Activated T-cell treated with anti-CD3 and anti-CD28 coated beads for 1 hour (primary cell): ENCODE measurements at places on chromosomes 3 and 15.
A peak's percentile ranks its signal among the peaks of the same experiment; 100 is the strongest.

DNA sequence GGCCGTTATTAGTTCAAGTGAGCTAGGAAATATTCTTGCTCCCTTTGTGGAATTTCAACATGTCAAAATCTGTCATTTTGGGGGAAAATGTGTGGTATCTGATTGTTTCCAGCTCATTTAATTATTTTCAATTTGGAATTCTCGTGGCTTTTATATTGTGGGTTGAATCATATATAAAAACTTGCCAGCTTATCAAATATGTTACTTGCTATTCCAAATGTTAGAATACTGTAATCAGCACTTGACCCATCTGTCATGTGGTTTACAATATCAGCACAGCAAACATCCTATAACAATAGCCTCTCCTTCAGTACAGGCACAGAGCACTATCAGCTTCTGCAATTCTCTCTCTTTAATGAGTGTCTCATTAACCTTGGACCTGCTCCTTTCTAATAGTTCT lies 130.2 kb upstream of the FEZF2 start:
- no peak for DNase-seq

- no peak for DNase-seq
Measured at GRCh38 chr3:188754267-188754666, 417.5 kb upstream of the TPRG1 start.

DNA sequence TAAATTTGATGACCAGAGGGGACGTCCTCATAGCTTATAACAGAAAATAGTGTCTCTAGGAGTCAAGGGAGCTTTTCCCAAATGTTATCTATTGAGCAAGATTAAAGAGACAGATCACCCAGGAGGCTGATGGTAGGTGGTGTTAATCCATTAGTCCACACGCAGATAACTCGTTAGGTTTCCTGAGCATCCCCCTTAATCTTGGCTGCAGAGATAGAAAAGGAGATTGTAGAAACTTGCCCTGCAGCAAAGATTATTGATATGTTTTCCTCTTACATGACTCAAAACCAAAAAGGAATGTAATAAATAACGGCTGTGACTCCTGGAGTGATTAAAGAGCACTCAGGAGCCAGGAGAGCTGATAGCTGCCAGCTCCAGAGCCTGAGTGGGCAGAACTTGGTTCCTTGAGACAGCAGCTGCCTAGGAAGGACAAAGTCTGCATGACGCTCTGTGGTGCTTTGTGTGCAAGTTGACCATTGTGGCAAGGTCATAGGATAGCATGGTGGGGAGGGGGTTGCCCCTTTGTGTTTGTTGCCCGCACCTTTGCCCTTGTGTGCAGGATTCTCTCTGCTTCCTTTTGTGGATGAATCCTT lies 234.8 kb downstream of the PTPRG start:
- DNase-seq = no peak

DNA sequence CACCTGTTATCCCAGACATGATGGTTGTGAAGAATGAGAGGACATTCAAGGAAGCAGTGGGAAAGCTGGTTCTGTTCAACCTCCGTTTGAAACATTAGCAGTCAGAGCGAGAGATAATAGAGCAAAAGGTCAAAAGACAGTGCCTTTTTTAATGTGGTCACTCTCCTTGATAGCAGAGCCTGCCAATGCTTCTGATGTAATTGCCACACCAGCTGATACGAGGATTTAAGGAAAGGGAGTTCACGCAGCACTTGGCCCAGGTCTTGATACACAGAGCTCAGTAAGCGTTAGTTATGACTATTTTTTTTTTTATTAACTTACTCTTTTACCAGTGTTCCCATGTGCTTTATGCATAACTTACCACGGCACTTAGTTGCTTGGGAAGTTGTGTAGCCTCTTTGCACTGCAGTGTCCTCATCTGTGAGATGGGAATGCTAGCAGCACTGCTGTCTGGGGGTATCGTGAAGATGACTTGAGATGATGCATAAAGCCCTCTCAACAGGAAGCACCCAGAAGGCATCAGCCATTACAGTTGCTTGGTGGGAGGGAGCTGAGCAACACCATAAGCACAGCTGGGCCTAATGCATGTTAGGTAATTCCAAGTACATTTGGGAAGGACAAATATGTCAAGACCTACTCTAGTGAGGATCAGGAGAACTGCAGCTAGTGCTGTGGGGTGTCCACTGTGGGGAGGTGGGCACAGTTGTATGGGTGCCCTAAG lies 123.3 kb upstream of the RASGRP1 start:
- DNase-seq = no peak

DNA sequence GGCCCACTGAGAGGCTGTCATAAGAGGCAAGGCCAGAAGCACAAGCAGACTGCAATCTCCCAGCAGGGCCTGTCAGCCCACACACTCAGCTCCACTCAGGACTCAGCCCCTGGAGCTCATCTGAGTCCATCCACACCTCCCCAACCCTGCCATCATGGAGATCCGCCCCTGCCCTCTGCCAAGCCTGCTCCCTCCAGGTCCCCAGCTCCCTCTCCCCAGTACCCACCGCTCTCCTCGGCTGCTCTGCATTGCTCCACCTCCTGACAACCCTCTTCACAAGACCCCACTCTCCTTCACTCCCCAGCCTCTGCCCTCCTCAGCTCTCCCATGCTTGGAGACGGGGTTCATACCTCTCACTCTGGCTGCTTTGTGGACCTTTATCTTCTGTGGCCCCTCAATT lies 11.1 kb downstream of the POC1A start:
- DNase-seq = no peak

DNA sequence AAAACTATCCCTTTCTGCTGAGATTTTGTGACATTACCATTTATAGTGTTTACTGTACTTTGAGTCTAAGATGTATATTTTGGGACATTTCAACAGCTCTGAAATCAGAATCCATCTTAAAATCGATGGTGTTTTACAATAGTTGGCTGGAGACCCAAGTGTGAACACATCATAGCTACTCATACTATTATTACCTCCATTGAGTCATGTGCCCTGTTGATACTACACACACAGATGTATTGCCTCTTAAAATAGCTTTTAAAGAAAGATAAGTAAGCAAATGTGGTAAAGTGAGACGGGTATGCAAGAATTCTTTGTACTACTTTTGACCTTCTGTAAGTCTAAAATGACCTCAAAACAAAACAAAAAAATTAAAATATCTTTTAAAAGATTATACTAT lies 6.7 kb downstream of the LMOD3 start:
- no peak for DNase-seq

GRCh38 chr3:187051724-187052366 lies 87.5 kb downstream of the RPL39L start:
- no peak for DNase-seq

DNA sequence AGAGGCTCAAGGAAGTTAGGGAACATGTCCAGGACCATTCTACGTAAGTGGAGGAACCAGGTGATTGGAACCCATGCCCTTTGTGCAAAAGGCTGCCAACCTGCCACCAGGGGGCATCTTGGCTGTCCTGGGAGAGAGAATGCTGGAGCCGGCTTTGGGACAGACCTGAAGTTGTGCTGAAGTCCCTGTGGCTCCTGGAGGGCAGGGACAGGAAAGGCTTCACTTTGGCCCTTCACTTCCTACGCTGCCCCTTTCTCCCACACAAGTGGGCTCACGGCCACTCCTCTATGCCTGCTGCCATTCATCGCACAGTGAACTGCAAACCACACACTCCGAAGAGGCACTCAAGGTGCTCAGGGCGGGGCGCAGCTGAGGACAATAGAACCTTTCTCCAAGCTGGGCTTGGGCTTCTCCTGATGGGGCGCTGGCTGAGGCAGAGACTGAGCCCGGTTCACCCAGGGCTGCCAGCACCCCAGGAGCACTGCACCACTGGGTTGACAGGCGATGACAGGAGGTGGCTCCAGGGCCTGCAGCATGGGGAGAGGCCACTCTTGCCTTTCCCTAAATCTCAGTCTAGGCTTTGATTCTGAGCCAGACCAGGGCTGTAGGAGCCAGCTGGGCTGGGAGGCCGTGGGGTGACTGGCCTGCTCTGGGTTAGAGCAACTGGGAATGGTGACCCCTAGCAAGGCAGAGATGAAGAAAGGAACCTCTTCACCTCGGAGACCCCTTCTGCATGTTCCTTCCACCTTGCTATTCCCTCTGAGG lies 8.4 kb downstream of the SHF start:
- peak; percentile 50 for DNase-seq

DNA sequence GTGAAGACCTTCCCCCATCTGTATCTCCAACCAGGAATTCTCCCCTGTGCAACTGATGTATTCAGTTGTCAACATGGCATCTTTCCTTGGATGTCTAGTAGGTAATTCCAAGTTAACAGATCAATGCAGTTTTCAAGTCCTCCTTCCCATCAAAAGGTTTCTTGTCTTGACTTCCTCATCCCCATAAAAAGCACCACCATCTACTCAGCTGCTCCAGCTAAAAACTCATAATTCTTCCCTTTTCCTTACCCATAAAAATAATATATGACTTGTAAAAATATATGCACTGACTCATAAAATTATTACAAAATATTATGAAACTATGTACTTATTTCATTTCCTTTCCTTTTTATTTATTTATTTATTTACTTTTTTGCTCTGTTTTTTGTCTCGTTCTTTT lies 5.0 kb upstream of the CAND2 start:
- no peak for DNase-seq

GRCh38 chr3:185215873-185216606 lies 37.8 kb downstream of the EHHADH start:
- no peak for DNase-seq

GRCh38 chr3:156612903-156613302 lies 58.0 kb upstream of the SSR3 start:
- DNase-seq = no peak

DNA sequence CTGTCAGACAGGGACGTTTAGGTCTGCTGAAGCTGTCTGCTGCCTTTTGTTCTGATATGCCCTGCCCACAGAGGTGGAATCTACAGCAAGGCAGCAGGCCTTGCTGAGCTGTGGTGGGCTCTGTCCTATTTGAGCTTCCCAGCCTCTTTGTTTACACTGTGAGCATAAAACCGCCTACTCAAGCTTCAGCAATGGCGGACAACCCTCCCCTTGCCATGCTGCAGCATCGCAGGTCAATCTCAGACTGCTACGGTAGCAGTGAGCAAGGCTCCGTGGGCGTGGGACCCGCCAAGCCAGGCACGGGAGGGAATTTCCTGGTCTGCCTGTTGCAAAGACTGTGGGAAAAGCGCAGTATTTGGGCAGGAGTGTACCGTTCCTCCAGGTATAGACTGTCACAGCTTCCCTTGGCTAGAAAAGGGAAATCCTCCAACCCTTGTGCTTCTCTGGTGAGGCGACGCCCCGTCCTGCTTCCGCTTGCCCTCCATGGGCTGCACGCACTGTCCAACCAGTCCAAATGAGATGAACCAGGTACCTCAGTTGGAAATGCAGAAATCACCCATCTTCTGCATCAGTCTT lies 71.4 kb downstream of the SPSB4 start:
- DNase-seq = no peak

DNA sequence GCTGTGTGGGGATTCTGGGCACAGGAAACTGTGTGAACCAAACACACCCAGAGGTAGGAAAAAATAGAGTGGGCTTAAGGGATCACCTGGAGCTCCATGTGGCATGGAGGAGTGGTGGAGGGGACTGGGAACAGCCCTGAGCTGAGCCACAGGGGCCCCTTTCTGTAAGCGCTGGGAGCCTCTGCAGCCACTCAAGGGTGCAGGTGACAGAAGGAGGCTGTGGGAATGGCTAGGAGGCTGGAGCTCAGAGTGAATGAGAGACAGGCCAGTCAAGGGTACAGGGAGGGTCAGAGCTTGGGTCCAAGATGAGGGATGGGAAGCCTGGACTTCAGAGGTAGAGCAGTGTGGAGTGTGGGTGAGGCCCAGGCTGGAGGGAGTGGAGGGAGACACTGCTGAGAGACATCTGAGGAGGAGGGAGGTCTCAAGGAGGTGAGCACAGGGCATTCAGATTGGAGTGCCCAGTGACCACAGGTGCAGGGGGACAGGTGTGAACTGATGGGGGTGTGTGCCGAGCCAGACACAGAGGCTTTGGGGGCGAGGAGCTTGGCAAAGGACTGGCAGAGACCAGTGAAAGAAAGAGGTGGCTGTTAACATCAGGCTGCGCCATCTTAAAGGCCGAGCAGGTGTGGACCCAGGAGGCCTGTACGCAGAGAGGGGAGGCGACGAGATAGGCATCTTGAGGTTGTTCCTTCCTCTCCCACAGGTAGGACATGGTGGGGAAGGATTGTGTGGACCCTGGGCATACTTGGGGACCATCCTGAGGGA lies 56.8 kb downstream of the FGD5 start:
- no peak for DNase-seq

- no peak for DNase-seq
Measured at GRCh38 chr3:132926098-132926497, 112.1 kb upstream of the TMEM108 start.

GRCh38 chr3:108036984-108037741 lies 53.7 kb downstream of the CD47 start:
- DNase-seq = no peak

DNA sequence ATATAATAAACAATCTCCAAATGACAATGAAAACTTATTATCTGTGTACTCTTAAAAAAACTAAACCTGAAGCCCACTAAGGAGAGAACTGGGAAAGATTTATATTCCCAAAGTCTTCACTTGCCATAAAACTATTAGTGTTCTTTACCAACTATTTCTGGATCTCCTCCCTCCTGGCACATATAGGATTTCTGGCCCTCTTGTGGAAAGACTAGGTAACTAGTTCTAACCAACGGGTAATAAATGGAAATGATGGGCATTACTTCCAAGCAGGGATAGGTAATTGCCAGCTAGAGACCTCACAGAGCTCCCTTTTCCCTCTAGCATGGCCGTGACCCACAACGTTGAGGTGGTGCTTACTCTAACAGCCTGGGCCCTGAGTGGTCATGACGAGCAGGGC lies 110.1 kb downstream of the DNAH12 start:
- no peak for DNase-seq
